Upper lobe of left lung (tissue), 6 donors: ENCODE measurements at places on chromosomes 1 and 21. TPM values are rescaled to one million over a fixed set of nuclear protein-coding genes. Genes with fewer than 3 reads are reported as not detected.

The IVL gene
- total RNA-seq = 0.69 TPM

DNA sequence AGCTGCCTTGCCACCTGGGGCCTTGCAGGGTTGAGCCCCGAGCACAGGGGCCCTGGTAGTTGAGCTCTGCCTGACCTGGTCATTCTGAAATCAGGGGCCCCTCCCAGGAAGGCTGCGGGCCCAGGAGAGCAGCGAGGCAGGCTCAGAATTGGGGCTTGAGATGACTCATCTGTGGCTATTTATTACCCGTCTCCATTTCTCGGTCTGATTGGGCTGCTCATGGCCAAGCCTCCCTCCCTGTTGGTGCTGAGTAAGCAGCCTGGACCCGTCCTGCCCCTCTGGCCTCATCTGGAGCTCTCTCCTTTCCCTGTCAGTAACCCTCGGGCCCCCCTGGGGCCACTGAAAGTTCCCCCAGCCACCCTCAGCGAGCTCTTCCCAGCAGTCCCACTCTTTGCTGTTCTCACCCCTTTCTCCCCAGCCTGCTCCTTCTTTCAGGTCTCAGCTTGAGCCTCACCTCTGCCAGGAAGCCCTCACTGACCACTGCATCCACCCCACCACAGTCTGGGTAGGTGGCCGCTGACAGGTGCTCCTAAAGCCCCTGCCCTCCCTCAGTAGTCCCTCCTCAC lies 11.0 kb upstream of the TNFRSF8 start:
- peak; percentile 34 for DNase-seq

The KRTAP13-2 gene
- not detected for total RNA-seq

- DNase-seq = no peak
These were observed 10.2 kb downstream of the SESN2 start for GRCh38 chr1:28269529-28269928.

- DNase-seq = no peak
These were observed 154.5 kb downstream of the CASZ1 start for GRCh38 chr1:10641976-10642375.

DNA sequence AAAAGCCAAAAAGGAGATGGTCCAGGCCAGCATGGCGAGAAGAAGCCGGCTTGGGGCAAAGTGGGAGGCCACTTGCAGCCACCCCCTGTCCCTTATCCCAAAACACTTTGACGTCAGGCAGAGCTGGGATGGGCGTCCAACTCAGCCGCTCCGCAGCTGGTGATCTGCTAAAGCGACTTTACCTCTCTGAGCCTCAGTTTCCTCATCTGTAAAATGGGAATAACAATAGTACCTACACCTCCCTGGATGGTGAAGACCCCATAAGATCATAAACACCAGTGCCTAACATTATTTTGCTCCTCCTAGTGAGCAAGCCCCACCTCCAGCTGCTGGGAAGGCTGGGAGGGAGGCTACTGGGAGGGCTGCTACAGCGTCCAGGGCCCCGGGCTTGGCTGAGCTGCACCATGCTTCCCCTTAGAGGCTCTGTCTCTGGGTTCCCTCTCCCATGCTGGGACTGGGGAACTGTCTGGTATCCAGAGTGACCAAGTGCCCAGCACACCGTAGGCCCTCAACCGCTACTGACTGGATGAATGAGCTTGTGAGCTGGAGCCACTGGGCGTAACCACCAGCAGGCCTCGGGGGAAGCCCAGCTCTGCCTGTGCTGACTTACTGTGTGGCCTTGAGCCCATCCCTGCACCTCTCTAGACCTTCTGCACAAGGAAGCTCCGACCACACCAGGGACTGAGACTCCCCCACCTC lies 18.3 kb downstream of the IFFO2 start:
- DNase-seq = no peak

The SH2D1B gene
- 0.61 TPM for total RNA-seq

DNA sequence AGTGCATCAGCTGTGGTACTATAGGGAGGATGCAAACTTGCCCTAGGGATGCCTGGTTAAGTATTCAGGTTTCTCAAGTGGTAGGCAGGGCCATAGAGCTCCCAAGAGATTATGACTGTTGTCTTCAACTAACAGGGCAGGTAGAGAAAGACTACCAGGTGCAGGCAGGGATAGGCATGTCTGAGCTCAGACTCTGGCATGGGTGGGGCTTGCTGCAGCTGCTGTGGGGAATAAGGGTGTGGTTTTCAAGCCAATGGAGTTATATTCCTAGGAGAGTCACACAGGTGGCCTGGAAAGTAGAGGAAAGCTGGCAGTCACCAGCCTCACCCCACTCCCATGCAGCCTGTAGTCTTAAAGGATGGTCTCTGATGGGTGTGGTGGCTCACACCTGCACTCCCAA lies 673.4 kb upstream of the ADGRL4 start:
- DNase-seq = no peak

The GBP5 gene
- total RNA-seq = 8.1 TPM

The SLC35F3 gene
- 0.83 TPM for total RNA-seq

GRCh38 chr1:115140442-115141144 lies 51.3 kb upstream of the TSPAN2 start:
- DNase-seq = no peak
